ENCODE measurements at places on chromosomes 7 and 10.

GRCh38 chr7:101271021-101271420 is 26.1 kb upstream of the FIS1 start:
- no peak for DNase-seq

- DNase-seq, result no peak
Measured at GRCh38 chr10:121692626-121693025, 94.4 kb upstream of the FGFR2 start.

DNA sequence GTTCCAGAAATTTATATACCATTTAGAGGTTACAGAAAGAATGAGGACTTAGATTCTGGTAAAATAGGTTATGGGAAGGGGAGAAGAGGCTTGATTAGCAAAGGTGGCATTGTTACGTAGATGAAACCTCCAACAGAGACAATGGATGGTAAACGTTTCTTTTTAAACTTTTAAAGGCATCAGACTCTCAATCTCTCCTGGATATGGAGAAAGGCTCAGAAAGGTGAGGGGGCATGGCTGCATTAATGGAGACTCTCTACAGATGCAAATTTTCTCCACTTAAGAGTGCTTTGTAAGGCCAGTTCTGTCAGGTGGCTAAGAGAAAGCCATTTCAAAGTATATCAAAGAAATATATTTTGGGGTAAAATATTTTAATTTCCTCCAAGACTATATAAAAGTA is 240.9 kb upstream of the PTER start:
- DNase-seq, result no peak

GRCh38 chr10:15370212-15370855 is 755 bp downstream of the FAM171A1 start:
- no peak for DNase-seq

DNA sequence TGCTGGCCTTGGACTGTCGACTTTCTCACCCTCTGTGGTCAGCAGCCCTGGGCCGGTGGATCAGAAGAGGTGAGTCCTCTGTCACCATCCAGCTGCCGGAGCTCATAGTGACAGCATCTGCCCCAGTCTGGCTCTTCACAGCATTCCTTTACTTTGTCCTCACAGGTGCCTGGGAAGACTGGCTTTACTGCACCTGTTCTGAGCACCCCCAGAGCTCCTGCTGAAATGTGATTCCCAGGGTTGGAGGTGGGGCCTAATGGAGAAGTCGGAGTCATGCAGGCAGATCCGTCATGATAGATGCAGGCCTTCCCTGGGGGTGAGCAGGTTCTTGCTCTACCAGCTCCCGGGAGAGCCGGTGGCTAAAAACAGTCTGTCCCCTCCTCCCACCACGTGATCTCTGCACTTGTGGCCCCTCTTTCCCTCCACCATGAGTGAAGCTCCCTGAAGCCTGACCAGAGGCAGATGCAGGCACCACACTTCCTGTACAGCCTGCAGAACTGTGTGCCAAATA is 171.5 kb downstream of the ZMYND11 start:
- DNase-seq, result no peak

- no peak for DNase-seq
Measured at GRCh38 chr10:131358741-131359442, 47.4 kb upstream of the TCERG1L start.

- no peak for DNase-seq
Measured at GRCh38 chr10:64397125-64397524, 875.9 kb downstream of the REEP3 start.

GRCh38 chr10:113310347-113310746 is 242.5 kb upstream of the HABP2 start:
- no peak for DNase-seq

- no peak for DNase-seq
Measured at GRCh38 chr10:124579011-124579399, 117.4 kb downstream of the LHPP start.

DNA sequence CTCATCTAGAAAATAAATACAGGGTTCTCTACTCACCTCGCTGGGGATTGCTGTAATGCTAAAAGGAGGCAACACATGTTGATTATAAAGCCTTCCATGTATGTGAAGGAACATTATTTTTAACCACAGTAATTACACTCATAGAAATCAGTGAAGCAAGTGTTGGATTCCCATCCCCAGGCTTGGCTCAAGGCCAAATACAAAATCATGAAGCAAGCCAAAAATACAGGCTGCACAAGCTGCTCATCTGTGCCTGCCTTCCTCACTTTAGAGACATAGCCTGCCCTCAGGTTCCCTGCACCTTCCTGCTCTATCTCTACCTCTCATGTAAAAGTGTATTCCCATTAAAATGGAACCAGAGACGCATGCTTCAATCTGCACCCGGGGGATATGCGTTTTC is 1077.1 kb upstream of the C7orf33 start:
- no peak for DNase-seq

GRCh38 chr10:119541046-119541445 is 1.5 kb downstream of the RGS10 start:
- peak; percentile 1 for DNase-seq

DNA sequence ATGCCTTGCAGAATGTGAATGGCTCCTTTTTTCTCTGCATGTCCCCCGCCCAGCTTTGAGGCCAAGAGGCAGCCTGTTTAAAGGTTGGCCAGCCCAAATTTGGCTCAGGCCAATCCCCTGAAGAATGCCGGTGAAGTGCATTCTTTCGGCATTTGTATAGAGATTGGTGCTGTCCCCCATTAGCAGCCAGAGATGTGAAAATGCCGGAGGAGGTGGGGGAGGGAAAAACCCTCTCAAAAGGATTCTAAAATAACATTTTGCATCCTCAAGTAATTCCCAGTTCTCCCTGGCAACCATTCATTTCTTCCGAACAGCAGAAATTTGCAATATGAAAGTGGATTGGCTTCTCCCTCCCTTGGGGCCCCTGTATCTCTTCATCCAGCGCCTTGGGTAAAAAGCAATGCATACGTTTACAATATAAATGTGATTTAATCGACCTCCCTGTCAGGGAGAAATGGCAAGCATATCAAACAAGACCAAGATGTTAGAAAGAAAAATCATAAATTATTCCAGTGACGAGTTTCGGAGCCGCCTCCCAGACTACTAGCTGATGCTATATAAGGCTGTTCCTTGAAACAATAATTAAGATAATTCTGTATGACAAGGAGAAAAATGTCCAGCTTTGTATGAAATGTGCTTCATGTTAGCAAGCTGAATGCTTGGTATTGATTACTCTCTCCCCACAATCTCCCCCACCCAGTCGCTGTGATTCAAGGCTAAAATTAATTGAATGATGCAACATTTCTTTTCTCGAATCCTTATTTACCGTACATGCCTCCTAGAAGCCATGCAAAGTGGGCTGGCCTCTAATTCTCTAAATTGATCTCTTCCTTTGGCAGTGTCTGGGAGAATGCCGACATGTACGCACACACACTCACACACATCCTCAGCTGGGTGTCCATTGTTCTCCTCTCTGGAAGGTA is 323.7 kb downstream of the RPS24 start:
- no peak for DNase-seq

- no peak for DNase-seq
Measured at GRCh38 chr10:68142761-68143160, 33.5 kb downstream of the MYPN start.

- DNase-seq, result no peak
Measured at GRCh38 chr7:99498546-99498944, 1.5 kb downstream of the ZNF394 start.

DNA sequence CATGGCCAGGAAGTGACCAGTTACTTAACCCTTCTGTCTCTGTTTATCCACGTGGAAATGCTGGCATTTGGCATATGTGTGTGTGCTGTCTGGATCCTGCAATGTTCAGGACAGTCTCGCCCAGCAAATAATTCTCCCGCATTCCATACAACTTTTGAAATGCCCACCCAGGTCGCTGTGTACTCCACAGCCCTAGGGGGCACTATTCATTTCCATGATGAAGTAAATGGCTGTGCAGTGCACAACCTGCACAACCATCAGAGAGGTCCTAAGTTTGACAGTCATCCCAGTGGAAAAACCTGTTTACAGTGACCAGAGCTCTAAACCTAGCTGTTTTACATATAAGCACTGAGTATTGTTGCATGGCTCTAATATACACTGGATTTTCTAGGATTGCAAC is 38.1 kb downstream of the ZNF503 start:
- DNase-seq, result no peak

GRCh38 chr10:25257646-25258045 is 82.8 kb downstream of the GPR158 start:
- no peak for DNase-seq

DNA sequence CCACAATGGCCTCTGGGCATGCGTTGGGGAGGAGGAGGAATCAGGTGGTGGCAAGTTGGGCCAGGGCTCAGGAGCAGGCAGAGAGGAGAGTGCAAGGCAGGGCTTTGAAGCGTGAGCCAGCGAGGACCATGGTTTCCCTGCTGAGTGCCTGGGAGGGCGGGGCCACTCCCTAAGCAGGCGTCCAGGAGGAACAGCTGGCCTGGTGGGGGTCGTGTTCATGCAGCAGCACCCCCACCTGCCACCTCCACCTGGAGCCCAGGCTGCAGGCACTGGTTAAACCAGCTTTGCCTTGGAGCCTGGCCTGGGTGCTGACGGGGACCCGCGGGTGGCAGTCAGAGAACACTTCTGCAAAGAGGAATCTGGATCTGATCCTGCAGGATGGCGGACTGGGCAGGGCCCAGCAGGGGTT is 24.2 kb upstream of the AQP1 start:
- no peak for DNase-seq

DNA sequence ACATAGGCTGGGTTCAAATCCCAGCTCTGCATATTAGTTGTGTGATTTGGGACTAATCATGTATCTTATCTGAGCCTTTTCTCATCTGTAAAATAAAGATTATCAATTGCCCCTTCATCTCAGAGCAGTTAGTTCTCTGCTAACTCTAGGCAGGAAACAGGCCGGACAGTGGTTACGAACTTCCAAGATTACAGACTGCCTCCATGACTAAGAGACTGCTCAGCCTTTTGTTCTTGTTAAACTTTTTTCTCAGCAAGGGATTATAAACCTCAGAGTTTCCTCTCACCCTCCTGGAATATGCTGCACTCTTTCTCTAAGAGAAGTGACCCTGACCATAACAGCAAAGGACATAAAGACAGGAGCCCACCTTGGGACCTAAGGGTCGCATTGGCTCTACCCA is 52.5 kb upstream of the NFKB2 start:
- DNase-seq, result no peak

- no peak for DNase-seq
Measured at GRCh38 chr10:102394801-102395399, 605 bp upstream of the NFKB2 start.
